Placental pericyte (primary cell): ENCODE measurements at places on chromosomes 4 and X. TPM values are rescaled to one million over a fixed set of nuclear protein-coding genes. Genes with fewer than 3 reads are reported as not detected.

The ALG13 gene
- 37.7 and 58.0 TPM in 2 replicates for total RNA-seq

The ASB9 gene
- 1.6 TPM in 1 of 2 replicates, not detected in the other for total RNA-seq

The PDLIM3 gene
- total RNA-seq: 67.2 and 98.6 TPM in 2 replicates

The ADGRG4 gene
- total RNA-seq: not detected in 2 replicates

The RHOXF1 gene
- total RNA-seq: not detected in 2 replicates

The UPF3B gene
- total RNA-seq: 1.0 and 1.5 TPM in 2 replicates

The ZCCHC18 gene
- under 0.01 and 0.29 TPM in 2 replicates for total RNA-seq

The SYTL5 gene
- total RNA-seq: 1.5 and 20.9 TPM in 2 replicates

The TBL1X gene
- 22.8 and 31.9 TPM in 2 replicates for total RNA-seq

The COL25A1 gene
- 0.66 and 1.7 TPM in 2 replicates for total RNA-seq

The AKAP4 gene
- not detected in 2 replicates for total RNA-seq

The NLGN4X gene
- total RNA-seq: 3.1 and 5.3 TPM in 2 replicates

The SOX3 gene
- total RNA-seq: not detected in 2 replicates

The FAM9B gene
- not detected in 2 replicates for total RNA-seq

The FHIP1A gene
- under 0.01 and 0.14 TPM in 2 replicates for total RNA-seq

The APLN gene
- total RNA-seq: under 0.01 and 0.43 TPM in 2 replicates

The RBM46 gene
- total RNA-seq: 2.2 TPM in 1 of 2 replicates, not detected in the other

The SMIM10L2A gene
- under 0.01 TPM in 1 of 2 replicates, not detected in the other for total RNA-seq

The HSFX2 gene
- total RNA-seq: 0.14 TPM in 1 of 2 replicates, not detected in the other

The DGKK gene
- total RNA-seq: not detected in 2 replicates

The ASMT gene
- total RNA-seq: 0.22 and 0.57 TPM in 2 replicates

The FAM241A gene
- total RNA-seq: 0.88 and 2.3 TPM in 2 replicates

The OPN1MW gene
- total RNA-seq: not detected in 2 replicates

The CLDN34 gene
- not detected in 2 replicates for total RNA-seq

The MAGEA2B gene
- total RNA-seq: not detected in 2 replicates

The SYTL4 gene
- 3.7 and 4.0 TPM in 2 replicates for total RNA-seq

The SLC25A5 gene
- 158 and 173 TPM in 2 replicates for total RNA-seq

The RHOXF2B gene
- not detected in 2 replicates for total RNA-seq

The CNGA1 gene
- 0.29 TPM in 1 of 2 replicates, not detected in the other for total RNA-seq

The CEP135 gene
- total RNA-seq: 10.3 and 21.8 TPM in 2 replicates

The F9 gene
- not detected in 2 replicates for total RNA-seq

The ADH7 gene
- total RNA-seq: not detected in 2 replicates

The SSX1 gene
- not detected in 2 replicates for total RNA-seq

The SNCA gene
- total RNA-seq: 4.9 and 7.9 TPM in 2 replicates

The DCAF12L2 gene
- total RNA-seq: not detected in 2 replicates

The SOWAHB gene
- total RNA-seq: 0.29 TPM in 1 of 2 replicates, not detected in the other

The NPY2R gene
- total RNA-seq: not detected in 2 replicates

The STX18 gene
- 28.2 and 29.3 TPM in 2 replicates for total RNA-seq

The TMEM31 gene
- not detected in 2 replicates for total RNA-seq

The CCDC110 gene
- total RNA-seq: 0.29 and 0.44 TPM in 2 replicates

The CHRNA9 gene
- 0.22 and 1.1 TPM in 2 replicates for total RNA-seq

The DMP1 gene
- total RNA-seq: not detected in 2 replicates

The CDS1 gene
- total RNA-seq: under 0.01 TPM in 1 of 2 replicates, not detected in the other

The PPP3CA gene
- total RNA-seq: 73.3 and 73.7 TPM in 2 replicates

The CPEB2 gene
- total RNA-seq: 11.2 and 20.8 TPM in 2 replicates

The QRFPR gene
- not detected in 2 replicates for total RNA-seq

The GIMD1 gene
- total RNA-seq: 0.14 TPM in 1 of 2 replicates, not detected in the other

The NUDT9 gene
- total RNA-seq: 7.9 and 11.2 TPM in 2 replicates
